Osteoblast (primary cell): ENCODE measurements at places on chromosomes 11 and 22. TPM values are rescaled to one million over a fixed set of nuclear protein-coding genes. Genes with fewer than 3 reads are reported as not detected.

- no peaks in the 10 kb centered on the region for H3K27me3 ChIP-seq
- no peak overlapping the region for H3K27ac ChIP-seq
- H3K4me1 ChIP-seq = no peaks in the 10 kb centered on the region
- H3K36me3 ChIP-seq = no peaks in the 10 kb centered on the region
Measured at GRCh38 chr11:28481616-28482480, 373.7 kb downstream of the METTL15 start.

- H3K27ac ChIP-seq = no peak overlapping the region
- H3K4me1 ChIP-seq = no peaks in the 10 kb centered on the region
- peaks cover 49% of the 10 kb centered on the region for H3K36me3 ChIP-seq
- H3K27me3 ChIP-seq = no peaks in the 10 kb centered on the region
Measured at GRCh38 chr11:104946907-104947306, 21.5 kb downstream of the CASP4 start.

The OR52A1 gene
- not detected in 2 replicates for total RNA-seq

The JAML gene
- total RNA-seq = not detected in 2 replicates

The MRGPRX4 gene
- not detected in 2 replicates for total RNA-seq
